ENCODE measurements at places on chromosomes 7 and 10. TPM values are rescaled to one million over a fixed set of nuclear protein-coding genes. Genes with fewer than 3 reads are reported as not detected.

DNA sequence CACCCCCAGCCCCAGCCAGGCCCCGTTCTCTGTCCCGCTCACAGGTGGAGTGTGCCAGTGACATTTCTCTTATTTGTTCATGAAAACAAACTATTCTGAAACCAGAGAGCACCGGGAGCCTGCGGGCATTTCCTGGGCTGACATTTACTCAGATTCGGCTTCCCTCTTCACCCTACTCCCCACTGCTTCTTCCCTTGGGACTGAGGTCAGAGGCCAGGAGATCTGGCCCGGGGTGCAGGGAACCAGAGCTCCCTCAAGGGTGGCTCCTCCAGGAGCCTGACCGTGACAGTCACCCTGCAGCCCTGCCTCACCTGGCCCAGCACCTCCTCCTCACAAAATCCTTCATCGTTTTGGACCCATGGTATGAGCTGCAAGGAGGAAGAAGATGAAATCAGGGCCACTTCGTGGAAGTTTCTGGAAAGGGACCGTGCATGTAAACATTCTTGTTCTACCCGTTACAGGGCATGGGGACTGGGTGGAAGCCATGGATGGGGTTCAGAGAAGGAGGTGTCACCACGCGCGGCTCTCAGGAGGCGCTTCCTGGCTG, 12.2 kb downstream of the BHLHA15 start:
- DNase-seq, result no peak

GRCh38 chr10:123797813-123798212, 93.8 kb downstream of the CPXM2 start:
- no peak for DNase-seq

DNA sequence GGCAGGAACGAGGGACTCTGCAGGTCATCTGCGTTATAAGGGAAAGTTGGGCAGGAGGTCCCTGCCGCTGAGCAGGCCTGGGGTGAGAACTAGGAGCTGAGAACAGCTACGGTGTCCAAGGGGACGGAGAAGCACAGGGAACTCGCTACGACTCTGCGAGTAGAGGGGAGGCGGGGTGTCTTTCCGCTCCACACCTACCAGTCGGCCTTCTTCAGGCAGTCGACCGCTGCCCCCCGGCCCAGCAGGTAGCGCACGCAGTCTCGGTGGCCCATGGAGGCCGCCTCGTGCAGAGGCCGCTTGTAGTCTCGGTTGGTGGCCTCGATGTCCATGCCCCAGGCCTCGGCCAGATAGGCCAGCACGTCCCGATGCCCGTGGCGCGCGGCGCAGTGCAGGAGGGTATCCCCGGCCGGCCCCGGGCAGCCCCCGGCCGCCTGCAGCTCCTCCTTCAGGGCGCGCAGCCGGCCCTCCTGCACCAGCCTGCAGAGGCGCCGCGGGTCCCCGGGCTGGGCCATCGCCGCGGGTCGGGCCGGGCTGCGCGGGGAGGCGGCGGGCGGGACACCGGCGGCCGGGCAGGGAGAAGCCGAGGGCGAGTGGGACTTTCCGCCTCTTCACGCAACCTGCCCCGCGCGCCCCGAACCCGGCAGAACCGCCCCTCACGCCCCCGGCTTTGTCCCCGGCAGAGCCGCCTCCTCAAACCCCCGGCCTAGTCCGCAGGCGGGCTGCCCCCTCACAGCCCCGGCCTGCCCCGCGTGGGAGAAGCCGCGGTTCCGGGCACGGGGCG, 660 bp downstream of the ANKRD16 start:
- peak; percentile 61 for DNase-seq

GRCh38 chr7:105408791-105409410, 20.2 kb upstream of the SRPK2 start:
- DNase-seq, result no peak

- DNase-seq, result no peak
Measured at GRCh38 chr7:149769915-149770314, 3.5 kb downstream of the ZNF467 start.

- no peak for DNase-seq
Measured at GRCh38 chr10:49457686-49458085, 61.8 kb upstream of the DRGX start.

GRCh38 chr7:42380401-42380800, 143.4 kb upstream of the GLI3 start:
- no peak for DNase-seq

DNA sequence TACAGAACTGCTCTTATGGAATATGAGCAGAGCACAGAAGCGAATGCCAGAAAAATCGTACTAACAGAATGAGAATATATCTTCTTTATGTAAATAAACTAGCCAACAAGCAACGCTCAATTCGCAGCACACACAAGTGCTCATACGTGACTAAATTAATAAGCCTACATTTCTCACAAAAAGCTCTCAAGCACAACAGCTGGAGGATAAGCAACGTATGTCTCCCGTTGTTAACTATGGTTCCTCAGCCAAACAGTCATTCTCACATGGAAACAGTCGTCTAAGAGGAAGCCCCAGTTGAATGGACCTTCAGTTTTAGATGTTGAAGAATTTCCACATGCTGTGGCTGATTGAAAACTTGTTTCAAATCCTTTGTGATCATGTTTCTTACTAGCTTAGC, 110.4 kb downstream of the PKD1L1 start:
- DNase-seq, result no peak

DNA sequence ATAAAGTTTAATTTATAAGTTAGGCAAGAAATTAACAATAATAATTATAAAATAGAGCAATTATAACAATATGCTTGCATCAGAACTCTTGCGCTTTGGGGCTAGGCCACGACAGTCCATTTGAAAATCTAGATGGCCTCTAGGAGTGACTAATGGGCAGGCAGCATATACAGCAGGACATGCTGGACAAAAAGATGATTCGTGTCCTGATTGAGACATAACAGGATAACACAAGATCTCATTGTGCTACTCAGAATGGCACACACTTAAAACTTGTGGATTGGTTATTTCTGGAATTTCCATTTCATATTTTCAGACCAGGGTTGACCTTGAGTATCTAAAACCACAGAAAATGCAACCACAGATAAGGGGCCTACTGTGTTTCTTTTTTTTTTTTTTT, 27.5 kb downstream of the CTNNA3 start:
- DNase-seq, result no peak

DNA sequence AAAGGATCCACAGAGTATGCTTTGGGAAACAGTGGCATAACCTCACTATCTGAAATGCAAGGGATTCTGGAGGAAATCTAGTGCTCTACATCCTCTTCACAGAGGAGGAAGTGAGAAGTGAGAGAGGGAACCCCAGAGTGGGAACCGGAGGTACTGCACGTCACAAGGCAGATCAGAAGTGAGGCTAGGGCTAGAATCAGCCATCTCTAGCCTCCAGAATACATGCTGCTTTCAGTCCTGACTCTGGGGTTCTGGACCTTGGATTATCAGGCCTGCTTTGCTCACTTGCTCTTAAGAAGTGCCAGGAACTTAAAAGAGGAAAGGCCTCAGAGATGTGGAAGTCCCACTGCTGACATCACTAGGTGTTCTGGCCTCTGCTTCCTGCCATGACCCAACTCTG, 25.7 kb downstream of the ZNF503 start:
- DNase-seq, result no peak

- no peak for DNase-seq
Measured at GRCh38 chr10:774661-775244, 85.3 kb upstream of the DIP2C start.

- DNase-seq, result no peak
Measured at GRCh38 chr10:5089865-5090264, 4.3 kb upstream of the AKR1C3 start.

DNA sequence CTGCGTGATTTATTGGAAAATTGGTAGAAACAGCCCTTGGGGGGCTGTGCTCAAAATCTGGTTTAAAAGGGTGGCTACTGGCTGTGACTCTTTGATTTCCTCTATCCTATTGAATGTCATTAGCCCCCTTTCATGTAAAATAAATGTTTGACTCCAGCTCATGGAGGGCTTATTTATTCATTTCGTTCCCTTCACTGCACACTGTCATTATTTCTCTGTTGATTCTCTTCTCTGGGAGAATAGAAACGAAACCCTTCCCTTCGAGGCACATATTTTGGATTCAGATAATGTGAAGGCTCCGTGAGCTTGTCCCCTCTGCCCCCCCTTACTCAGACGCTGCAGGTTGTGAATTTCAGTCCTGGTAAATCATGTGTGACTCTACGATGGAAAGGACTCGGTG, 203.9 kb upstream of the GPR26 start:
- no peak for DNase-seq

DNA sequence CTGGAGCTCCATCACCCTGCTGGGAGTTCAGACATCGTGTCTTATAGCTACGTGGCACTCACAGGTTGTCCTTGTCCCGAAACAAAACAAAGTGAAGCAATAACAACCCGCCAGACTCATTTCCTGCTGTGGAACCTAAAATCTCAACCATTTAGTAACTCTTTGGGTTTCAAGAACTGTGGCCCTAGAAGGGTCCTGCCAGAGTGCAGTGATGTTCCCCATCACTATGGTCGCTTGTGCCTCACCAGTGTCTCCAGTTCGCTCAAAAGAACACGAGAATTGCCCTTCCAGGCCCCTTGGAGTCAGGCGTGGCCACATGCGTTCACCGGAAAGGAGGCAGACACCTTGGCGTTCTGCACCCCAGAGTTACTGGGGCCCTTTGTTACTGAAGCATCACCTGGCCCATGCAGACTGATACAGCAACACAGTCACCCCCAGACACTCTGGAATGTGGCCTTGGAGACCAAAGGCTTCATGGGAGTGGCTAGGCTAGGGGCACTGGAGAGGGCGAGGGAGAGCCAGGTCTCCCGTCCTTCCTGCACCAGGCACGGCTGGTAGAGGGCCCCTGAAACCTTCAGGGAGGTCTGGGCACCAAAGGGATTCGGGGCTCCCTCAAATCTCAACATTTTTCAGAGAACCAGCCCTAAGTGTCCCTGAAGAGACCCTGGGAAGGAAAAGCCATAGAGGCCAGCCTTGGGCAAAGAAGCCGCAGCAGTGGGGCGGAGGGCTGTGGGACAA, 908 bp downstream of the CRYGN start:
- DNase-seq, result no peak

GRCh38 chr10:9860045-9860444, 1157.6 kb upstream of the CELF2 start:
- no peak for DNase-seq

DNA sequence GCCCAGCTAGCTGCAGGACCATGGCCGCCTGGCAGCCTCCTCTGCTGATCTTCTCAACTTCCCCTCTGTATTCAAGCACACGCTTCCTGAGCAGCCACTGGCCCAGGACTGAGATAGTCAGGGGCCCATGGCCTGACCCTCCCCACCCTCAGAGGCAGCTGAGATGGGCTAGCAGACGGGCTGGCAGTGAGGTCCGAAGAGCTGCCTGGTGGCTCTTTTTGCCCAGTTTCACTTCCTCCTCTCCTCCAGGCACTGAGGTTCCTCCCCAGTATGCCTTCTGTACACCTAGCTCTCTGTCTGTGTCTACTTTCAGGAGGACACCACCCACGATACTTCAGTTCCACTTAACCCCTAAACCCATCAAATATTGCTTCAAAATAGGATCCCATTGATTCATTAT, 395.6 kb downstream of the TNS3 start:
- no peak for DNase-seq

- peak; percentile 96 for DNase-seq
Measured at GRCh38 chr7:64307254-64308015, 6.3 kb upstream of the ZNF736 start.

- DNase-seq, result no peak
Measured at GRCh38 chr7:24972991-24973390, 7.0 kb downstream of the OSBPL3 start.

DNA sequence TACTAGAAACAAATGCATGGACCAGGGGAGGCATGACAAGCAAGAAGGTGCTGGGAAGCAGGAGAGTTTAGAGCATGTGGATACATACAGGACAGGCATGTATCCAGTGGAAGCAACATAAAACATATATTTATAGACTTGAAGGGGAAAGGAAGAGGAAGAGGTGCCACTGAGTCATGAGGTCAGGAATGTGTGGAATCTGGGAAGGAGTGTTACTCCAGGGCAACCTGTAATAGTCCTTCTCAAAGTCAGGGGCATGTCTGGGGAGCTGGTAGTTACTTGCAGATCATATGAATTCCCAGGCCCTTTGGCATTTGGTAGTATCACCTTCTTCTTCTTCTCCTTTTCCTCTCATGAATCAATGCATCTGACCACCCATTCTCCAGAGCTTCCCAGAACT, 246.6 kb downstream of the XPNPEP1 start:
- no peak for DNase-seq

GRCh38 chr7:4479367-4480039, 202.6 kb upstream of the FOXK1 start:
- DNase-seq, result no peak

- no peak for DNase-seq
Measured at GRCh38 chr7:87416682-87417587, 58.5 kb downstream of the ABCB4 start.

DNA sequence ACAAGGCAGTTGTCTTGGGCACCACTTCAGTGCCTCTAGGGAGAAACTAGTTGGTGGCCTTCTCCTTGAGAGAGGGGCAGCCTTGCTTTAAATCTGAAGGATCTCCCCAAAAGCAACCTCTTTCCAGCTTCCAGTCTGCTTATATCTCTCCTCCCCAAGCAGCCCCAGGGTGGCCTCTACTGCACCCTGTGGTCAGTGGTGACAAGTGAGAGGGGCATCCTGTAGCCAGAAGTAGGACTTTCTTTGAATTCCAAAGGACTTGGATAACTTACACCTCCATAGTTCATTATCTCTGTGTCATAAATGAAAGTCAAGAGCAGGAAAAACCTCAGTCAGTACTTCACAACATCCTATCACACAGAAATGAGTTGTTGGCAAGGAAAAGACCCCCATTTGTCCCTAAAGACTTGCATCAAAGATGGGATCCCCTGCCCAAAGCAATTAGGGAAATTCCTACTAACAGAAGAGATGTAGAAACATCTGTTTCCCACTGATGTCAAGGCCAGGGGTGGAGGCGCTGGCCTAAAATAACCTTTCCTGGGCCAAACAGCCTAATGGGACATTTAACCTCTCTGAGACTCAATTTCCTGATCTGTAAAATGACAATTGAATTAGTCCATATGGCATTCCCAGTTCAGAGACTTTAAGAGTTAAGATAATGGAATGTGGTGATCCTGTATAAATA, 44.0 kb upstream of the ANKRD1 start:
- DNase-seq, result peak; percentile 33

GRCh38 chr10:17033529-17034260, 95.9 kb downstream of the CUBN start:
- no peak for DNase-seq

Gene HOXA13
- total RNA-seq, result not detected

Gene ABCB4
- total RNA-seq, result 5.7 TPM

Gene MARVELD1
- 7.1 TPM for total RNA-seq

Gene SLC16A12
- 1.1 TPM for total RNA-seq

Gene LRRD1
- total RNA-seq, result not detected

Gene MUC12
- total RNA-seq, result not detected

Gene PIP
- not detected for total RNA-seq

Gene INA
- not detected for total RNA-seq

Gene AGR2
- total RNA-seq, result not detected

Gene FAM180A
- 11.4 TPM for total RNA-seq

Gene KIF20B
- 3.7 TPM for total RNA-seq

Gene PTPRE
- total RNA-seq, result 15.1 TPM

Gene CALHM1
- not detected for total RNA-seq

Gene CALY
- total RNA-seq, result not detected

Gene SLC12A9
- 9.0 TPM for total RNA-seq

Gene IFT22
- total RNA-seq, result 26.8 TPM

Gene TRIM50
- 0.30 TPM for total RNA-seq

Gene CDNF
- total RNA-seq, result 2.0 TPM

Gene PDZD8
- 18.7 TPM for total RNA-seq

Gene ZNF804B
- total RNA-seq, result not detected

All from left ventricle myocardium superior (tissue), 1 donor.